NCI-H1930 (cell line): ENCODE measurements at places on chromosomes 5 and 9.

DNA sequence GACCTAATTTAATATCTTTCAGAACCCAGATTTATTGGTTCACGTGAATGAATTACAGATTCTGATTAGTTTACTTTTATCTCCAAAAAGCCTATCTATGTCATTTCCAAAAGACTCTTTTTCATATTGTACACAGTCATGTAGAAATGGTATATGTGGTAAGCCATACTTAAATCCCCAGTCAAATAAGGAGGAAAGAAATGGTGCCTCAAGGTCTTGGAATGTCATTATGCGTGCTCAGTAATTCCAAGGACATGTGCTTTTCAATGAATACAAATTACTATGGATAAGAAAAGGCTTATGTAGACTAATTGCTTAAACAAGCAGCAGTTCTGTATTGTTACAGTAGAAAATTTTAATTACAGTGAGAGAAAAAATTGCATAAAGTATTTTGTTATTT lies 64.1 kb upstream of the TYRP1 start:
- DNase-seq = no peak

DNA sequence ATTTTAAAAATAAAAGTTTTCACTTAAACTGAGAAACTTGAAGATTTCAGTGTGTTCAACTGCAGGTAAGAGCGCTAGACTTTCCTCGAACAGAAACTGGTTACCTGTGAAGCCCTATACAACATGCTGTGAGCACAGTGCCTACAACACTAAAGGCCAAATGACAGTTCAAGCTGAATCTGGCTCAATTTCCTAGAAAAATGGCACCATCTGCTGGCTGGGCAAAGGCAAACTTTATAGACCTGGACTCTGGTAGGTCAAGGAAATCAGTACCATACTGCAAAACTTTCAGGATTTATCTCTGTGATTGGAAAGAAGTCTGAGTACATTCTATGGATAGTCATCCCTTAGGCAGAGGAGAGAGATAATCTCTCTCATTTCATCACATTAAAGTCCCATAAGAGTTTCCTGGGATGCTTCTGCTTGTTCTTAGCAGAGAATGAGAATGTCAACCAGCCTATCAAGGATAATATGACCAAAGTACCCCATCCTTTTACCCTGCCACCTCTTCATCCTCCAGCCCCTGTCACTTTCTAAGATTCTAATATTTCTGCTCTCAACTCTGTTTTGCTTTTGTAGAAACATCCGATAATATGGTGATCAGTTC lies 31.8 kb upstream of the FOXB2 start:
- DNase-seq = peak; percentile 36

DNA sequence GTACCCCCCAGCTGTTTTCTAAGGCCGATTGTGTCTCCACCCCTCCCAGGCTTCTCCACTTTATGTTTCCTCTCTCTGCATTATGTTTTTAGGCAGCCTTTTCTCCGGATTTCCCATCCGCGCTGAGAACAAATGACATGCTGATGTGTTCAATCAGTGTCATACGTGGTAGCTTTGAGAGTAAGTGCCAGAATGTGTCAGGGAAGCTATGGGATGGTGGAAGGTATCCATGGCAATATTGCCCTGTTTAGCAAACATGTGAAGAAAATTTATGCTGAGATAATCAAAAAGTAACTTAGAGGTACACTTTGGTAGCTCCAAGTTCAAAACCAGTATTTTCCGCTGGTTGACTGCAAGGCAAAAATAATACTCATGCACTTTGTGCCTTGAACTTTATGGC lies 36.6 kb upstream of the LECT2 start:
- DNase-seq = no peak

DNA sequence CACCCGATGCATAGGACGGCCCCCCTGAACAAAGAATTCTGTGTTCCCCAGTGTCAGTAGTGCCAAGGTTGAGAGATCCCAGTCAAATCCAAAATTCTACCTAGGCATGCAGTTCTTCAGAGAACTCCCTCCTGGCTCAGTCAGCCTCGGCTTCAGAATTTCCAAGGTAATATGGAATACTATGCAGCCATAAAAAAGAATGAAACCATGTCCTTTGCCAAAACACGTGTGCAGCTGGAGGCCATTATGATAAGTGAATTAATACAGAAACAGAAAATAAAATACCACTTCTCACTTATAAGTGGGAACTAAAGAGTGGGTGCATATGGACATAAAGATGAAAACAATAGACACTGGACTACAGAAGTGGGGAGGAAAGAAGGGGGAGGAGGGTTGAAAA lies 87.1 kb upstream of the TRIO start:
- DNase-seq = no peak

DNA sequence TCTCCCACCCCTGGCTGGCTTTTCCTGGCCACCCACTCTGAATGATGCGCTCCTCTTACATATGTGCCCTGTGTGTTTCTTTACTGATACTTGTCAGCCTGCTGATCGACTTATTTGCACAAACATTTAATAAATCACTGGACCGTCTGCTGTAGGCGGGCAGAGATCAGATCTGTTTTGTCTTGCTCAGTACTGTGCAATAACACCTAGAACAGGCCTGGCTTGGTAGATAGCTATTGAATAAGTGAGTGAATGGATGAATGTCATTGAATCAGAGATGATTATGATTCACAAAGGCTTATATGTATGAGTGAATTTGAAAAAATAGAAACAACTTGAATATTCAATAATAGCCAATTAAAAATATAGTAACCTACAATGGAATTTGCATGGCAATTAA lies 165.1 kb downstream of the RGS3 start:
- no peak for DNase-seq

DNA sequence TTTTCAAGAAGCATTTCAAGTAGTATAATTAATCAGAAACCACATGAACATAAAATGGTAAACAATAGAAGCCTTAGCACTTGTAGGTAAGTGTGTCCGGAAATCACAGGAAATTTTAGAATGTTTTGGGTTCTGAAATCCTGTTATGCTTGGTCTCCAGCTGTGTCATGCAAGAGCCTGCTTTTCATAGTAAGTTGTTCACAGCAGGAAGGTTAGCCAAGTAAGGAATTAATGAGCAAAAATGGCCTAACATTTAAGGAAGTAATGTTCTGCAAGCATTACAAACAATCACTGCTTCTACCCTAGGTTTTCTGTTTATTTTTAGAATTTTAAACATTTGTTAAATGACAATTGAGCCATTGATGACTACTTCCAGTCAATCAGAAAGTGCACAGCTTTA lies 669.5 kb downstream of the SLCO4C1 start:
- no peak for DNase-seq

DNA sequence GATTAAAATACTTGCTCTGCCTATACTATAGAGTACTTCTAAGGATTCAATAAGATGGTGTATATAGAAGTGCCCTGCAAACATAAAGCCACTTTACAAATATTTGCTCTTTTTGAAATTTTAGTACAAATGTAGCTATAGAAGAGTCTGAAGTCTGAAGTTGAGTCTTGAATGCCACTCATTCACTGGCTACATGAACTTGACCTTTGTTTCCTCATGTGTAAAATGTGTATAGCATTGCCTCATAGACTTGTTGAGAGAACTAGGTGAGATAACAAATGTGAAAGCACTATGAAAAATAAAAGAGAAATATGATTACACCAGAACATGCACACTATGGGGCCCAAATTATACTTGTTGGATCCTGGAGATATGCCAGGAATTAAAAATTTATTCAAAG lies 244.7 kb downstream of the SEC61B start:
- no peak for DNase-seq

GRCh38 chr5:56596155-56596554 lies 219.2 kb upstream of the MAP3K1 start:
- no peak for DNase-seq

DNA sequence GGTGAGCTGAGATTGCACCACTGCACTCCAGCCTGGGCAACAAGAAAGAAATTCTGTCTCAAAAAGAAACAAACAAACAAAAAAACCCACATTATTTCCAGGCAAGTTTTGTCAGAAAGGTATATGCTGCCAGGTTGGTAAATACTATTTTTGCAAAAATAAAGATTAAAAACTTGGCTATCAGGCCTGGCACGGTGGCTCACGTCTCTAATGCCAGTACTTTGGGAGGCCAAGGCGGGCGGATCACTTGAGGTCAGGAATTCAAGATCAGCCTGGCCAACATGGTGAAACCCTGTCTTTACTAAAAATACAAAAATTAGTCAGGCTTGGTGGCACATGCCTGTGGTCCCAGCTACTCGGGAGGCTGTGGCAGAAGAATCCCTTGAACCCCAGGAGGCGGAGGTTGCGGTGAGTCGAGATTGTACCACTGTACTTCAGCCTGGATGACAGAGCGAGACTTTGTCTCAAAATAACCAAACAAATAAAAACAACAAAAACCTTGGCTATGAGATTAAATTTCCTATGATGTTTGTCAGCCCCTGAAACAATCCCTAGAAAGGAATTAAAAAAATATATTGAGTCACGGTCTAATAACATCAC lies 22.7 kb downstream of the AGXT2 start:
- no peak for DNase-seq

- DNase-seq = no peak
Observed at GRCh38 chr5:20360263-20360662, 372.3 kb upstream of the CDH18 start.

GRCh38 chr5:116938488-116938887 lies 363.9 kb upstream of the SEMA6A start:
- DNase-seq = peak; percentile 40

GRCh38 chr5:57887851-57888621 lies 405.4 kb upstream of the ACTBL2 start:
- DNase-seq = peak; percentile 33

GRCh38 chr9:124185413-124185812 lies 72.3 kb upstream of the NEK6 start:
- DNase-seq = no peak

DNA sequence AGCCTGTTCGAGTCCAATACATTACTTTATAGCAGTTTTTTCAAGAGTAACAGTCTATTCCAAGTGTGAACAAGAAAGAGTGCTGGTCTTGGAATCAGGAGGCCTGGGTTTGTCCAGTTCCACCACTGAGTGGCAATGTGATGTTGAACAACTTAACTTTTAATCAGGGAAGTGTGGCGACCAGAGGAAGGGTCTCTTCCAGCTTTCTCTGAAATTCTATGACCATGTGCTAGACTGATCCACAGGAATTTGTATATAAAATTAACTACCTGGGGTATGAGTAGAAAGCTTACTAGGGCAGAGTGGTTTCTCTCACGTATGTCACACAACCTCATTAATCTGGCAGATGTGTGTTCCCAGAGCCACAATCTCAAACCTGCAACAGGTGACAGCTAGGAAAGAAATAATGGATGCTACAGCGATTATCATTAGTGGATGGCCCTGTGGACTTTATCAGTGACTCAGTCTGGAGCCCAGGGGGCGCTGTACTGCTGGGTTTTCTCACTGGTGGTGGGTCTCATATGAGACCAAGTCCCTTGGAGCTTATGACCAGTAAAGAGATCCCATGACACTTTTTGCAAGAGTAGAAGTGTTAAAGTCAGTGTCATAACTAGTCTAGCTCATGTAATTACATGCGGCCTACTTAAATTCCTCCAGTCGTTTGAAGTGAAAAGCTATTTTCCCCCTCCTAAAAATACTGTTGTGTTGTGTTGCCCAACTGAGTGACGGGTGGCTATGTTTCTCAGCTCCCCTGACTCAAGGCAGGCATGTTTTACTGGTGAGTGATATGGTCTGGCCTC lies 116.5 kb downstream of the GDNF start:
- DNase-seq = peak; percentile 16

DNA sequence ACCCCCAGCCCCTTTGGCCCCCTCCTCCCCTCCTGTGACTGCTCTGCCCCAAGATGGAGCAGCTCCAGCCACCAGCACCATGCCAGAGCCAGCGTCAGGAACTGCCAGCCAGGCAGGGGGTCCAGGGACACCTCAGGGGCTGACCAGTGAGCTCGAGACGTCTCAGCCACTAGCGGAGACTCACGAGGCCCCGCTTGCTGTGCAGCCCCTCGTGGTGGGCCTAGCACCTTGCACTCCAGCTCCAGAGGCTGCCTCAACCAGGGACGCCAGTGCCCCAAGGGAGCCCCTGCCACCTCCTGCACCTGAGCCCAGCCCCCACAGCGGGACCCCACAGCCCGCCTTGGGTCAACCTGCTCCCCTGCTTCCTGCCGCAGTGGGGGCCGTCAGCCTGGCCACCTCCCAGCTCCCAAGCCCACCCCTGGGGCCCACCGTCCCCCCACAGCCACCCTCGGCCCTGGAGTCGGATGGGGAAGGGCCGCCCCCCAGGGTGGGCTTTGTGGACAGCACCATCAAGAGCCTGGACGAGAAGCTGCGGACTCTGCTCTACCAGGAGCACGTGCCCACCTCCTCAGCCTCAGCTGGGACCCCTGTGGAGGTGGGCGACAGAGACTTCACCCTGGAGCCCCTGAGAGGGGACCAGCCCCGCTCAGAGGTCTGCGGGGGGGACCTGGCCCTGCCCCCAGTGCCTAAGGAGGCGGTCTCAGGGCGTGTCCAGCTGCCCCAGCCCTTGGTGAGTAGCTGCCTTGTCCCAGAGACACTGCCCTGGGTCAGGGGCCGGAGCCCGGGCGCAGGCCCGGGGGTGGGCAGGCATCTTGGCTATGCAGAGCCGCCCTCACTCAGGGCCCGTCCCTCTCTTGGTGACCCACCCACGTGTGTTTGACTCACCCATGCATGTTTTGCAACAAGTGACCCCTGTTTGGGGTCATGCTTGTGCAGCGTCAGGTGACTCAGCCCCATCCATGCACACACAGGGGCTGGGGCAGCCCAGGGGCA lies 105.2 kb downstream of the WNK2 start:
- no peak for DNase-seq

DNA sequence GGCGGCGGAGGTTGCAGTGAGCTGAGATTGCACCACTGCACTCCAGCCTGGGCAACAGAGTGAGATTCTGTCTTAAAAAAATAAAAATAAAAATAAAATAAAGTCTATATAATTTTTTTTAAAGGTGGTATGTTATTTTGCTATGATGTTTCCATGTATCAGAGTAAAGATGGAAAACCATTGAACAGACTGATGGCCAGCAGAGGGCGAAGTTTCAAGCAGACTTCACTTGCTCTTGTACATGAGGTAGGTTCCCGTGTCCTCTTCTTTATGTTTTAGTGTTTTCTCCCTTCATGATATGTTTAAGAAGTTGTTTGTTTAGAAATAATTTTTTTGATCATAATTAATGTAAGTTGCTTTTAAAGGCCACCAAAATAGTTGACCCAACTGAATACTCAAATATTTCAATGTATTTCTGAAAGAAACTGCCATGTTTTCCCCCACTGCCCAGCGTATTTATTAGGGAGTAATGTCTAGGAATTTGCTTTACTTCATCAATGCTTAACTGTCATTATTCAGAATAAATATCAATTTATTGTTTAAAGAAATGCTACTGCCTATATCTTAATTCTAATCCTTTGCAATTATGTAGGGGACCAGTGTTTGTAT lies 146.4 kb downstream of the HACD4 start:
- peak; percentile 6 for DNase-seq

GRCh38 chr5:125412561-125413495 lies 666.4 kb upstream of the ZNF608 start:
- peak; percentile 1 for DNase-seq

- DNase-seq = no peak
Observed at GRCh38 chr5:152532714-152533113, 127.6 kb upstream of the NMUR2 start.

DNA sequence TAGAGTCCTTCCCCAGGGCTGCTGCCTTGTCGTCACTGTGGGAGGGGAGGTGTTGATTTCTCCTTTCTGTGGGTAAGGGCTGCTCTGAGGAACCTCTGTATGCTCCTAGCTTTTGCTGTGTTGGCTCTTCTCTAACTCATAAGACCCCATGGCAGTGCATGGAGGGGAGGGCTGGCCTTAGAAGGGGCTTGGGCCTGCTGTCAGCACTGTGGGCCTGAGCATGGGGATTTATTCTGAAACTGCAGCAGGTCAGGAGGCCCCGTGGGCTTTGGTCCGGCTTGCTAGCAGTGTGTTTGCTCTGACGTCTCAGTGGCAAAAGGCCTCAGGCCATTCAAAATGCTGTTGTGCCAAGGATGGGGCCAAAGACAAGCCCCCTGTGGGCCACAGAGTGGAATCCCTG lies 6.8 kb downstream of the FGF18 start:
- DNase-seq = no peak
